Activated T-cell treated with anti-CD3 and anti-CD28 coated beads for 4 hours (primary cell): ENCODE measurements at places on chromosomes 2 and 18.

DNA sequence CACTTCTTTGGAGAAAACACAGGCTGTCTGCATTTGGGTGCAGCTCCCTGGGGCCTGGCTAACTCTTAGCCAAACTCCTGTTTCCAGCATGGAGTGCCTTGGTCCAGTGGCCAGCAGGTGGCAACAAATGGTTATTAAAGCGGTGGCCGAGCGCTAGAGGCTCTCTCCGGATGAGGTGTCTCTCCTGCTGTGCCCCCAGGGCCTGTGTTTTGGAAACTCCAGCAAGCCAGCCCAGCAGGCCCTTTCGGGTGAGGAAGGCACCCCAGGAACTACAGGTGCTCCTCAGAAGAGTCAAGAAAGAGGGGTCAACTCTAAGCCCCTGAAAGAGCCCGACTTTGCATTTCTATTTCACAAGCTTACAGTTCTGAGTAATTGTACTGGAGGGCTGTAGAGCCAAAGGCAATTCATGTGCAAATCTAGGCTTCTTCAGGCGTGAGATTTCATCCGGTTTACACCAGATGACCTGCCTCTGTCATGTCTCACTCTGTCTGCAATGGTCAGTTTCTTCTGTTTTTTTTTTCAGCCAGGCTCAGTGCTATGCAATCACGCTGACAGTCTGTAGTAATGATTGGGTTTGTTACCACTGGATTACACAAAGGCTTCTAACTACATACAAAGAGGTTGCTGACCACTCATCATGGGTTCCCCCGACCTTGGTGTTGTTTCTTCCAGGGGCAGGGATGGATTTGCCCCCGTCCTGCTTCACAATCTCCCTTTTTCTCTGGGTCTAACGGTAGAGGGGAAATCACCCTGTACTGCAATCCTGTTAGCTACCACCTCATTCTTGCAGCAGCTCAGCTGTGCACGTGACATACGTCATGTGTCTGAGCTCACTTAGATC, 7.6 kb upstream of the CHRNA1 start:
- DNase-seq, result no peak

DNA sequence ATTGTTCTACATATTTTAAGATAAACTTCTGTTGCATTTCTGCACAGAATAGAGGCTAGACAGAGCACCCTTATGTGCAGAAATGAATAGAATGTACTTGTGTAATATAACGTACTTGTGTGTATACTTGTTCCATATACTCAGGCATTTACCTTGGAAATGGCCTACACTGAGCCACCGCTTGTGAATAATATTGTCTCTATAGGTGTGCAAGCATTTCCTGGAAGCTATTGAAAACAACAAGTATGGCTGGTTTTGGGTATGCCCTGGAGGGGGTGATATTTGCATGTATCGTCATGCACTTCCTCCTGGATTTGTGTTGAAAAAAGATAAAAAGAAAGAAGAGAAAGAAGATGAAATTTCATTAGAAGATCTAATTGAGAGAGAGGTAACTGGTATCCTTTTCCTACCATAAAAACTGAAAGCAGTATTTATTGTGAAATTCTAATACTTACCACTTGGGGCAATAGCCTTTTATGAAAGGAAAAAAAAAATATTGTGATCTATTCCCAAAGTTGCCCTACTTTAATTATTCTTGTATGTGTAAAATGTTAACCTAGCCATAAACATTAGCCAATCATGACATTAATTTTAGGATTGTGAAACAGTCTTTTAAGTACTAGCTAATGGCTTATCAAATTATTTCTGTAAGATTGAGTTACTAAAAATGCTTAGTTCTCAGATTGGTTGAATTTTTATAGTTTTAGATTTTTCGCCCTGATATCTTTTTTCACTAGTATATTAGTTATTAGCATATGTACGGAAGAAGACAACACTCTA, 18.0 kb downstream of the ZC3H15 start:
- no peak for DNase-seq

DNA sequence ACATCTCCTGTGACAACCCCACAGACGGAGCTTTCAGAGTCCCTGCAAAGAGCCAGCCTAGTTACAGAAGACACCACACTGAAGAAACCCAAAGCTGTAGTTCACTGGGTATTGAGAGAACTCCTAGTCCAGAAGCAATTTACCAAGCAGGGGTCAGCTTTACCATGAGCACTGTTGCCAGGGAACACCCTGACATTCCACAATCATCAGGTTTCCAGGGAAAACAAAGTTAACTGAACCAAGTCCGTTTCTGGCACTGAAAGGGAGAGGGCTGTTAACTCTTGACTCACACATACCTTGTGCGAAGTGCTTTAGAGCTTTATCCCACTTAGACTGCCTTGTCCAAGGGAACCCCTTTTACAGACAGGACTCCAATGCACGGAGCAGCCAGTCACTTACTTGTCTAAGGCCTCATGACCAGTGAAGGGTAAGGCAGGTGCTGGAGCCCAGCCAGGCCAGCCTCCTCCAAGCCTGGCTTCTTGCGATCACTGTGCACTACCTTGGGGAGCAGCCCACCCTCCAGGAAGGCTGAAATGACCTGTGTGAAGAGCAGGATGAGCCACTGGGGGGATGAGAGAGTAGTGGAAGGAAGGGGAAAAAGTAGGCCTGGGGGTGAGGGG, 53.9 kb downstream of the REEP1 start:
- DNase-seq, result no peak

GRCh38 chr2:237390235-237390634, 23.7 kb downstream of the COL6A3 start:
- DNase-seq, result no peak

DNA sequence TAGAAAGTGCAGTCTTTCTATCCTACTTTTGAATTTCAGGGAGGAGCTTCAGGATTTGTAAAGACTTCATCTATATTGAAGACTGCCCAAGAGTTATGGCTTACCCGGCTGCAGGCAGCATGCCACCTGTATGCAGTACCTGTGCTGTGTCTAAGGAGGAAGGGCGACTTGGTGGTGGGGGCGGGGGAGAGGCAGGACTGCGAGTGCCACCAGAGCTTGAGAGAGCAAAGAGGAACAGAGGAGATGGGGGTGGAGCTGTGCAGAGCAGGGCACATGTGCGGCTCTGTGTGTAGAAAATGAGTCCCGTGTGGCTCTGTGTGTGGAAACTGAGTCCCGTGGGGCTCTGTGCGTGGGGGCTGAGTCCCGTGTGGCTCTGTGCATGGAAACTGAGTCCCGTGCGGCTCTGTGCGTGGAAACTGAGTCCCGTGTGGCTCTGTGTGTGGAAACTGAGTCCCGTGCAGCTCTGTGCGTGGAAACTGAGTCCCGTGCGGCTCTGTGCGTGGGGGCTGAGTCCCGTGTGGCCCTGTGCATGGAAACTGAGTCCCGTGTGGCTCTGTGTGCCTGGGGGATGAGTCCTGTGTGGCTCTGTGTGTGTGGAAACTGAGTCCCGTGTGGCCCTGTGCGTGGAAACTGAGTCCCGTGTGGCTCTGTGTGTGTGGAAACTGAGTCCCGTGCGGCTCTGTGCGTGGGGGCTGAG, 43.2 kb downstream of the LDLRAD4 start:
- DNase-seq, result no peak

DNA sequence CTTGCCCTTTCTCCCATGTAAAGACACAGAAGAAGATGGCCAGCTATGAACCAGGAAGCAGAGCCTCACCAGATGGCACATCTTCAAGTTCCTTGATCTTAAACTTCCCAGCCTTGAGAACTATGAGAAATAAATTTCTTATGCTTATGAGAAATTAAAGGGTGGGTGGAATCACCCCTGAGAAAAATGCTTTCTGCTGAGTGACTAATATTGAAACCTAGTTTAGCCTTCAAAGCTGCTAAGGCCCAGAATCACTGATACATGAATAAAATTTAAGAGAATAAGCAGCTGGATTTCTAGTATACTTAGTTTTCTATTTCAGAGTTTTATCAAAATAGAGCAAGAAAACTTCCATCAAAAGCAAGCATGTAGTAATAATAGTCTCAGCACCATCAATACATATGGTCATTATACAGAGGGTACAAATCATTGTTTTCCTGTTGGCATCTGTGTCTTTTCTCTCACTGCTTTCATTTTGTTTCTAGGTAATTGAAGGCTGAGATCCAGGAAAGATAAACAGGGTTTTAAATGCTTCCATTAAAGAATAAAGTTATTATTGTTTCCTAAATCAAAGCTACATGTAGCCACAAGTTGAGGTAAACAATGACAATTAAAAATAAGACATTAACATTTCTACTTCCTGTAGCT, 53.3 kb upstream of the COL5A2 start:
- DNase-seq, result no peak

GRCh38 chr18:75183973-75184493, 24.9 kb downstream of the PTGR3 start:
- no peak for DNase-seq

DNA sequence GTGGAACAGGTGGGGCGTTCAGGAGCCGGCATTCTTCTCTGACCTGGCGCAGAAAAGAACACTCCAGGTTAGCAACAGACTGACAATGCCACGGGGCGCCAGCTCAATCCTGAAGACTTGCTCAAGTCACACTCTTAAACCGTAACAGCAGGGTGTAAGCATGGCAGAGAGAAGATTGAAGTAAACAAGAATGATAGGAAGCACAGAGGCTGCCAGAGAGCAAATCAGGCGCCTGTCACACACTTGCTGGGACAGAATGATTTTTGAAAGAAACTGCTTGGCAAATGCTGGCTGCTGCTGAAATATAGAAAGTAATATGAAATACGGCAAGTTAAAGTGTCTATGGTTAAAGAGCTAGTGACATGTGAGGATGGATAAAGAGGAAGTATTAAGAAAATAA, 80.5 kb downstream of the MEP1B start:
- no peak for DNase-seq

GRCh38 chr18:9065864-9066263, 36.6 kb upstream of the NDUFV2 start:
- DNase-seq, result no peak

DNA sequence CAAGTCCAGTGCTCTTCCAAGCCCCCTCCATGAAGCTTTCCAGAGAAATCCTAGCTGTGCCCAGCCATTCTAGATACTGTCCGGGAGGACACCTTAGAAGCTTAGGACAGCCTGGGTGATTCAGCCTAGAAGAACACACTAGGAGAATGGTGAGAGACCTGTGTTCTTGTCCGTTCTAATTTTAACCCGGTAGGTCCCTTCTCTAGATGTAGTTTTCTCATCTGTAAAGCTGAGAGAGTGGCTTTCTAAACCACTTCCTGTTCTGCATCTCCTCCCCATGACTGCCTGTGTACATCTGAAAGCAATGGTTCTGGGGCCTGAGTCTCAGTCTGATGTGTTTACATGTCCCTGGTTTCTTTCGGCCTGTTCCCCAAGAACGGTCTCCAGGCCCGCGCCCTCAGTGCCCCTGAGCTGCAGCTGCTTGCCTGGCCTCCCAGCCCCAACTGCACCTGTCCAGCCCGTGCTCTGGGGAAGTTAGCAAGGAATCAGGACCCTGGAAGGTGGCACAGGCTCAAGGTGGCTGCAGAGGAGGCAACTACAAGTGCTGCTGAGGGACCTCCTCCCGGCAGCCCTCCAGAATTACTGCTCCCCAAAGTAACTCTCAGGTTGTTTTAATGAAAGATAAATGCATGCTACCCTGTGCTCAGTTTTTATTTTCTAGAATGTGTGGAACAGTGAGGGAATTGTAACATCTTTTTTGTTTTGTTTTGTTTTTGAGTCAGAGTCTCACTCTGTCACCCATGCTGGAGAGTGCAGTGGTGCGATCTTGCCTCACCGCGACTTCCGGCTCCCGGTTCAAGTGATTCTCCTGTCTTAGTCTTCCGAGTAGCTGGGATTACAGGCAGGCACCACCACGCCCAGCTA, 105.9 kb downstream of the LBH start:
- DNase-seq, result no peak

- DNase-seq, result no peak
Measured at GRCh38 chr2:234603619-234604018, 106.7 kb upstream of the ARL4C start.

DNA sequence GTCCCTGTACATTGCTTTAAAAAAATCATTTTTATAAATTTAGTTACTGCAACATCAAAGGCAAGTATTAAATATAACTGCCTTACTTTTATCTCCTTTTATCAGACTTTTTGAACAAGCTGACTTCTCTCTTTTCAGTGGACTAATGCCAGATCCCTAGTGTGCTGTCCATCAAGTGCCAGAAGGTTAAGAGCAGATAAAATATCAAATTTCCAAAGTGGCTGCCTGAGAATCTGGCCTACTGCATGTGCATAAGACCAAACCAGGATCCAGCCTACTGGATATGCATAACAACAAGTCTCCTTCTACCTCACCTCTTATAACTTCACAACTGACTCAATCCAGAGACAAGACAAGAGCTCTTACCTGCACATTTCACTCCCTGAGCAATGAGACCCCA, 59.8 kb upstream of the CHRNA1 start:
- no peak for DNase-seq

- no peak for DNase-seq
Measured at GRCh38 chr2:189002079-189002478, 27.9 kb downstream of the COL3A1 start.

GRCh38 chr2:5673145-5674025, 18.8 kb upstream of the SOX11 start:
- DNase-seq, result no peak

DNA sequence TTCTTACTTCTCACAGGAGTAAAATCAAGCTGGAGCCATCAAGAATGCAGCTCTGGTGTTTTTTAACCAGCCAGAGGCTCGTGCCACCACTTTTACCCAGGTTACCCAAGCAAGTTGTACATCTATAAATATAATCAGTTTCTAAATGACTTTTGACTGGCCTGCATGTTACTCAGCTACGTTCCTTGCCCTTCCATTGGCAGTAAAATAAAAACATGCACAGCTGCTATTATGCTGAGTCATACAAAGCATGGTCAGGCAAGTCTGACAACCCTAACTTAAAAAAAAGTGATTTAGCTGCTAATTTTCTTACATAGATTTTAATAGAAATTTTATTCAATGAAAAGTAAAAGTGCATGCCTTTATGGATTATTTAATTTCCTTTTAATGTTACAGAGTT, 111.7 kb upstream of the CSRNP3 start:
- no peak for DNase-seq

- no peak for DNase-seq
Measured at GRCh38 chr2:55461679-55462078, 42.0 kb upstream of the CCDC88A start.

DNA sequence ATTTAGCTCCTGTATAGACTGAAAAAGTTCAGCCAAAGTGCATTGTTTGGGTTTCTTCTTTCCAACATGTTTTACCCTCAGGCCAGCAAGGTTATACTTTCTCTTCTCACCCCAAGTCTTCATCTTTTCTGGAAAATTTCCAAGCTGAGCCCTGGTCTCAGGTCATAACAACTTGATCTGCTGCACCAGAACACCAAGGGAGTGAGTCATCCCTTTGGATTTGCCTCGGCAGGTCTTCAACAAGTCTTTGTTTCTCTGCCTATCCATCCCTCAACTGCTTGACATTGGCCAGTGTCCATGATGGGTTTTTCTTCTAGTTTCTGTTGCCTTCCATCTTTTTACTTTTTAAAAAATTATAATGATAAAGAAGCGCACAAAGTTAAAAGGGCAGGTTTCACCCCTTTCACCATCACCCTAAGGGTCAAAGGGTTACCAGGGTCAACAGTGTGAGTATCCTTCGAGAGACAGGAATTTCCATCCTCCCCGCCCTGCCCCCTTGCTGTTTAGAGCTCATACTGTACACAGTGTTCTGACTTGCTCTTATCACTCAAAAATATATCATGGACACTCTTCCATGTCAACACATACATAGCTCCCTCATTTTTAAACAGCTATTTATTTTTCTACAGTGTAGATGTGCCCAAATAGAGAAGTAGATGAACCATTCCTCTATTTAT, 5.7 kb upstream of the SPATS2L start:
- DNase-seq, result no peak
